Stimulated activated CD8-positive, alpha-beta memory T cell treated with anti-CD3 and anti-CD28 coated beads, Interleukin-7, amount 100 ng/mL, for 4 hours (primary cell): ENCODE measurements at places on chromosomes 7 and 10.

- no peak for DNase-seq
Measured at GRCh38 chr7:114293289-114294012, 121.2 kb upstream of the FOXP2 start.

DNA sequence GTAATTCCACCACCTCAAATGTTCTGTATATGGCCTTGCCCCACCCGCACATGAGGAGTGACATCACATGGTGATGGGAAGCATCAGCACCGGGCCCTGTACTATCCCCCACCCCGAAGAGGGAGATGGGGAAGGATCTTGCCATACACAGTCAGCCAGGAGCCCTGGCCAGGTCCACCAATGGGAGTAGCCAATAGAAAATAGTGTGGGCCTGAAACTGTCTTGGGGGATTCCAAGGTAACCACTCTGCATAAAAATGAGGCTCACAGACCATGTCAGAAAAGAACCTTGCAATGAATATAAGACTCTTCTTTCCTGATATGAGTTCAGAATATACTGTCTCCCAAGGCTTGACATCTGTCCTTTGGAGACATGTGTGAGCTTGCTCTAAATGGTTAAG is 51.1 kb downstream of the ADRB1 start:
- DNase-seq, result no peak

DNA sequence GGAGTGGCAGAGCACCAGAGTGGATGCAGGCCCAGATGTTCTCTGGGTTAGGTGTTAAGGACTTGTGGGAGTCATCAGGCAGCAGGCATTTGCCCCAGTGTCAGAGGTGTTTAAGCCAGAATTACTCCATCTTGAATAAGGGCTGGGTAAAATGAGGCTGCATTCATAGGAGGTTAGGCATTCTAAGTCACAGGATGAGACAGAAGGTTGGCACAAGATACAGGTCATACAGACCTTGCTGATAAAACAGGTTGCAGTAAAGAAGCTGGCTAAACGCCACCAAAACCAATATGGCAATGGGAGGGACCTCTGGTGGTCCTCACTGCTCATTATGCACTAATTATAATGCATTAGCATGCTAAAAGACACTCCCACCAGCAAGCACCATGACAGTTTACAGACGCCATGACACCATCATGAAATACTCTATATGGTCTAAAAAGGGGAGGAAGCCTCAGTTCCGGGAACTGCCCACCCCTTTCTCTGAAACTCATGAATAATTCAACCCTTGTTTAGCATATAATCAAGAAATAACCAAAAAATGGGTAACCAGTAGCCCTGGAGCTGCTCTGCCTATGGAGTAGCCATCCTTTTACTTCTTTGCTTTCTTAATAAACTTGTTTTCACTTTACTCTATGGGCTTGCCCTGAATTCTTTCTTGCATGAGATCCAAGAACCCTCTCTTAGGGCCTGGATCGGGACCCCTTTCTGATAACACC is 882 bp upstream of the LRRC61 start:
- DNase-seq, result peak; percentile 56

GRCh38 chr10:13516176-13516575 is 12.6 kb downstream of the BEND7 start:
- no peak for DNase-seq

GRCh38 chr7:157574120-157574825 is 237.5 kb downstream of the DNAJB6 start:
- no peak for DNase-seq

GRCh38 chr7:141053626-141054025 is 20.2 kb upstream of the TMEM178B start:
- DNase-seq, result peak; percentile 46

DNA sequence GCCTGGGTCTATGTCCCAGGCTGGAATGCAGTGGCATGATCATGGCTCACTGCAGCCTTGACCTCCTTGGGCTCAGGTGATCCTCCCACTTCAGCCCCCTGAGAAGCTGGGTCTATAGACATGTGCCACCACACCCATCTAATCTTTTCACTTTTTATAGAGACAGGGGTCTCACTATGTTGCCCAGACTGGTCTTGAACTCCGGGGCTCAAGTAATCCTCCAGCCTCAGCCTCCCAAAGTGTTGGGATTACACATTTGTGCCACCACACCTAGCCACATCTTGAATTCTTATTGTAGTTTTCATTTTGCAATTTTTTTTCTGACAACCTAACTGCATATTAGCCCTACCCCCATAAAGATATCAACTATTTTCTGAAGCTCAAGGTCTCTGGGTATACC is 18.4 kb upstream of the COL1A2 start:
- no peak for DNase-seq

DNA sequence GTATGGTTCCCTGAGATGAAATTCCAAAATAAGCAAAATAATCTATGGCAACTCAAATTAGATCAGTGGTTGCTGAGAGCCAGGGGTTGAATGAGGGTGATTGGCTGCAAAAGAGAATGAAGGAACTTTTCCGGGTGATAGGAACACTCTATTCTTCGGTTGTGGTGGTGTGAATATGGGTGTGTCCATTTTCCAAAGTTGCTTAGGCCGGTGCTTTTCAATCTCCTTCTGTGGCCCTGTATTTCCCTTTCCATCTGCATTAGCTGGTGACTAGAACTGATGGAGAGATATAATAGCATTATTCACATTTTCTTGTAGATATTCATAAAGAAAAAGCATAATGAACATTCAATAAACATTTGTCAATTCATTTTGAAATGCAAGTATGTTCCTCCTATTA is 382.9 kb downstream of the TFEC start:
- DNase-seq, result no peak

DNA sequence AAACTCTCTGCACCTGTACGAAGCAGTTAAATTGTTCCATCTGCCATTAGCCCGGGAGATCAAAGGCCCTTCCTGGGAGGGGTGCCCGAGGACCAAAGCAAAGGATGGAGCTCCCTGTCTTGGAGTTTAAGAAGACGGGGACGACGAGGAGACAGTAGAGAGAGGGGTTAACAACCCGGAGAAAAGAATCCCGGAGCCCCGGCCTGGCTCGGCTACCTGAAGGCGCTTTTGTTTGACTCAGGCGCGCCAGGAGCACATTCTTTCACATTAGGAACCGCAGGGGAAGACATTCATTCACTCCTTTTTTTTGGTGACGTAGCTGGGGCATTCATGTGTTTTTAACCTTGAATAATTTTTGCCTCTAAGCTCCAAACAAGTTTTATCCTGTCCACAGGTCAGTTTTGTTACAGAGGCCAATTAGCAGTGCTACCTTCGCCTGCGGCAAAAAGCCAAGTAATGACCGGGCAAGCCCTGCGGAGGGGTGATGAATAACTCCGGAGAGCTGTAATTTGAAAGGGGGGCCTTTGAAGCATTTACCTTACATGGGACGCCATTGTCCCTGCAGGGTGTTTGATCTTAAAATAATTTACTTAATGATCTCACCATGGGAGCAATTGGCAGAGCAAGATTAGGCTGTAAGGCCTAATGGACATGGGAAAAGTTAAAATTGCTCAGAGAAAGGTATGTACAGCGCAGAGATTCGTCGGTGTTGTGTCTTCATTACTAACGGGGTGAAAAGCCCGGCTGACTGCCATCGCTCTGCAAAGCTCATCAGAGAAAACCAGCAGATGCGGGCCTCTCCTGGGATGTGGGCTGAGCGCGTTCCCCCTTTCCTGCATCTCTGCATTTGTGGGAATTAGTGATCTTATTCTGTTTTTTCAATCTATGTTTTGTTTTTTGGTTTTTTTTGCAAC is 258.0 kb upstream of the SP4 start:
- no peak for DNase-seq

- DNase-seq, result no peak
Measured at GRCh38 chr7:65390588-65390987, 16.9 kb downstream of the ZNF92 start.

GRCh38 chr10:7587865-7588188 is 78.9 kb downstream of the ITIH5 start:
- DNase-seq, result no peak

DNA sequence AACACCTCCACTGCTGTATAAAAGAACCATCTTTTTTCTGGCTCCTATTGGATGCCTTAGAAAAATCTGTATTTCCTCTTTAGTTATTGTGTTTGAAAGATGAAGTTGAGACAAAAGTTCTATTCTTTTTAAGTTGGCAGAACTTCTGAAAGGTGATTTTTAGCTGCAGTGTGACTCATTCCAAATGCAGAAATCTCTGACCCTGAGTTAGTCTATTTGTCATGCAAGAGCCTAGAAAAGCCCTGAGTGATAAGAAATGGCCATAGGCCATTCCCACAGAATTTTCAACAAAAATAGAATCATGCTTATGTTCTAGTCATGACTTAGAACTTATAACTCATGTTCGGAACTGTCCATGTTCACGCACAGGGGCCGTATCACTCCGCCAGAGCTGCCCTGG is 89.1 kb downstream of the EGFR start:
- no peak for DNase-seq

GRCh38 chr7:50775231-50775630 is 7.5 kb downstream of the GRB10 start:
- no peak for DNase-seq

DNA sequence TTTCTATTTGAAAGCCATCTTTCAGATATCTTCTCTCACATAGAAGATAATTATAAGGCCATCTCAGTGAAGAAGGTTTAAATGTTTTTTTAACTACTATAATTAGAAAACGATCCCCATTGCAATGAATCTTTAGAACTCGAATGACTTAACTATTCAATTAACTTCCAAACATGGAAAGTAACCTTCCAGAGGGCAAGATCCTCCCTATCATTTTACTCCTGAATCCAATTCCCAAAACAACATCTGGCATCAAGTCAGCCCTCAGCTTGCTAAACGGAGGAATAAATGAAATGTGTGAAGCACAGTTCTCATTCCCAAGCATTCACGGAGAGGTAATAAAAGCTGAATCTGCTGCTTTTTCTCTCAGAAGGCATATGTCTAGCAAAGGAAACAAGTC is 293.4 kb downstream of the PLXDC2 start:
- no peak for DNase-seq

DNA sequence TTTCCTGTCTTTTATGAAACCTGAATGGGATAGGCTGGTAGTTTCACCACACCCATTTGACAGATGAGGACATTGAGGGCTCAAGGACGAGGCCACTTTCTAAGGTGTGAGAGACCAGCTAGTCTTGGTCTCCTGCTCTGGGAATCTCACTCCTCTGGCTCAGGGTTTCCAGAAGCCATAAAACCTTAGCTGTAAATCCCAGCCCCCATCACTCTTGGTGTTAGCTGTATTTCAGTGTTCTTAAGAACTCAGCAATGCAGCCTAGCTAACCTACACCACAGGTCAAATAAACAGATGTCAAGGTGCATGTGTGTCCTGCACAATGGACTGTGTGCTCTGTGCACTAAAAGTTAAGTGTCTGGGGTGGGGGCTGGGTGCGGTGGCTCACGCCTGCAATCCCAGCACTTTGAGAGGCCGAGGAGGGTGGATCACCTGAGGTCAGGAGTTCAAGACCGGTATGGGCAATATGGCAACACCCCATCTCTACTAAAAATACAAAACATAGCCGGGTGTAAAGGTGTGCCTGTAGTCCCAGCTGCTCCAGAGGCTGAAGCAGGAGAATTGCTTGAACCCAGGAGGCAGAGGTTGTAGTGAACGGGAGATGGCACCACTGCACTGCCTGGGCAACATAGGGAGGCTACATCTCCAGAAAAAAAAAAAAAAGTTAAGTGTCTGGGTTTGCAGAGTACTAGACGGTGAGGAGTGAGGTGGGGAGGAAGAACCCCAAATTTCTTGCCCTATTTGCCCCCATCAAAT is 567 bp upstream of the EPO start:
- no peak for DNase-seq

GRCh38 chr10:105837951-105838350 is 1196.9 kb downstream of the SORCS3 start:
- no peak for DNase-seq

GRCh38 chr7:84104826-84105225 is 89.8 kb downstream of the SEMA3A start:
- DNase-seq, result no peak

- no peak for DNase-seq
Measured at GRCh38 chr10:405648-406047, 270.4 kb downstream of the ZMYND11 start.

DNA sequence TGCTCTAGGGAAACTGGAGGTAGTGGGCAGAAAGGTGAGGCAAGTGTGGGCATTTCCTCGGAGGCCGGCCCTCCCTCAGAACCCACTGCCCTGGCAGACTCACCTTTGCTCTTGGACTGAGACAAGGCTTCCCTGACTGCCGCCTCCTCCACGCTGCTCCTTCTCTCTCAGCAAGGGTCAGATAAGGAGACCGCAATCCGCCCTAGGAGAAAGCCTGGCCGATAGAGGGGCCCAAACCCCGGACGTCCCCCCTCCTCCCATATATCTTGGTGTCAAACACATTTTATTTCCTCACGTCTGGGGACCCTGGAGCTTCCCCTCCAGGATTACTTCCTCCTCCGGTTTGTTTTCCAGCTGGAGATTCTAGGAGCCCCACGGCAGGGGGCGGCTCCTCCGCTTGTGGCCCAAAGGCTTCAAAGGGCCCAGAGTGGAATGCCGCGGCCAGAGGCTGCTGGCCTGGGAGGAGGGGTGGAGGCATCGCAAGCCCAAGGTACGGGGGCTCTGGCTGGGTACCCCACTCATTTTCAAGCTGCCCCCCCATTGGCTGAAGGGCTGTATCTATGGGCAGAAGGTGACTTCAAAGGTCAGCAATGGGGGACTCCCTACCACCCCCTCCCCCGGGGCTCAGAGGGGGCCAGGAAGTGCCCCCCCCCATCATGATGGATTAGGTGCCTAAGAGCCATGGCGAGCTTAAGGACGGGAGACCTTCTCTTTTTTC is 31.7 kb upstream of the LBX1 start:
- DNase-seq, result no peak

- no peak for DNase-seq
Measured at GRCh38 chr7:16606704-16607103, 38.9 kb downstream of the ANKMY2 start.

- no peak for DNase-seq
Measured at GRCh38 chr10:100014071-100014762, 4.5 kb upstream of the DNMBP start.

DNA sequence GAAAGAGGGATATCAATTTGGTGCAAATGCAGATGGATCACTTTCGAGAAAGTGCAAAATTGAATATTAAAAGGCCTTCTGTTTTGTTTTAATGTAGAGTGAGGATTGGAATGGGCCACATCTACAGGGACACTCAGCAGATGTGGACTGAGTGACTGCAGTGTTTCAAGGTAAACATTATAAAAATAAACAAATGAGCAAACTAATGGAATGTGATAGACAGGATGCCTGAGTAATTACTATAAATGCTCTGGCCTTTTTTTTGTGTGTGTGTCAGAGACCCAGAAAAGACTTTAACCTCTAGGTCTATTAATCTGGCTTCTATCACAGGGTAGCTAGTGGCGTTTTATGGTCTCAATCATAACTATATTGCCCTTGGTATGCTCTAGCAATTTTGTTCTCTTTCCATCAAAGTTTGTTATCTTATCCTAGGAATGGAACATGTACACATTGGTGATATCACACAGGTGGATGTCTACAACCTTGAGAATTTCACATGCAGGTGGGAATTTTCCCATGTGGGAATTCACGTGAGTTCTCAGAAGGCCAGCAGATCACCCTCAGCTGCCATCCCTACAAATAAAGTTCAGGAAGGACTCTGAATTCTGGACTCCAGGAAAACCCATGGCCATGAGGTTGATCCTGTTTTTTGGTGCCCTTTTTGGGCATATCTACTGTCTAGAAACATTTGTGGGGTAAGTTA is at the start of gene CPA2:
Gene CPA2 (plus strand): TSS at position 606 of the 703 bp plus-strand sequence. CDS start 19 bp downstream, at position 625.
- no peak for DNase-seq

- no peak for DNase-seq
Measured at GRCh38 chr7:32890793-32891042, 842 bp downstream of the KBTBD2 start.

GRCh38 chr7:153193144-153193595 is 433.6 kb downstream of the ACTR3B start:
- no peak for DNase-seq
